ENCODE measurements at places on chromosomes 1 and 21. TPM values are rescaled to one million over a fixed set of nuclear protein-coding genes. Genes with fewer than 3 reads are reported as not detected.

PLA2G2C gene
- not detected for total RNA-seq

OR2T35 gene
- total RNA-seq, result not detected

UMODL1 gene
- not detected for total RNA-seq

ZBTB37 gene
- 7.5 TPM for total RNA-seq

MSH4 gene
- 0.08 TPM for total RNA-seq

Measured in kidney epithelial cell (primary cell).